Stimulated activated CD4-positive, alpha-beta T cell treated with anti-CD3 and anti-CD28 coated beads, TNF-alpha, amount 100 ng/mL, for 48 hours (primary cell): ENCODE measurements at places on chromosomes 1 and 21.

DNA sequence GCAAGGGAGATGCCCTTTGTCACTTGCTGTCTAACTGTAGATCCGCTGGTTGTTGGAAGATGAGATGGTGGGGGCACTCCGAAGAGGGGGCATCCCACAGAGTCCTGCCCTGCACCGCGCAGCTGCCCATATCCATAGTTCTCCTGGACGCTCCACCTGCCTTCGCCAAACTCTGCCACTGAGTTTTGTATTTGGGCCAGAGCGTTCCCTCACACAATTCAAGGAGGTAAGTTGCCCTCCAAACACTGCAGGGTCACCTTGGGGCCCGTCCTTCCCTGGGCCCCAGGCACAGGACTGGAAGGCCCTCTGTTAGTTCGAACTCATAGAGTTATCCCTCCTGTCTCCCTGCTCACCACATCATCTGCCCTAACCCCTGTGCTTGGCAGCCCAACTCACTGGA lies 22.1 kb downstream of the HYI start:
- DNase-seq, result no peak

- DNase-seq, result no peak
Observed at GRCh38 chr1:215720126-215720525, 153.0 kb downstream of the KCTD3 start.

- no peak for DNase-seq
Observed at GRCh38 chr1:77991638-77992037, 12.8 kb upstream of the FUBP1 start.

GRCh38 chr1:164671966-164672571 lies 113.1 kb downstream of the PBX1 start:
- DNase-seq, result no peak

DNA sequence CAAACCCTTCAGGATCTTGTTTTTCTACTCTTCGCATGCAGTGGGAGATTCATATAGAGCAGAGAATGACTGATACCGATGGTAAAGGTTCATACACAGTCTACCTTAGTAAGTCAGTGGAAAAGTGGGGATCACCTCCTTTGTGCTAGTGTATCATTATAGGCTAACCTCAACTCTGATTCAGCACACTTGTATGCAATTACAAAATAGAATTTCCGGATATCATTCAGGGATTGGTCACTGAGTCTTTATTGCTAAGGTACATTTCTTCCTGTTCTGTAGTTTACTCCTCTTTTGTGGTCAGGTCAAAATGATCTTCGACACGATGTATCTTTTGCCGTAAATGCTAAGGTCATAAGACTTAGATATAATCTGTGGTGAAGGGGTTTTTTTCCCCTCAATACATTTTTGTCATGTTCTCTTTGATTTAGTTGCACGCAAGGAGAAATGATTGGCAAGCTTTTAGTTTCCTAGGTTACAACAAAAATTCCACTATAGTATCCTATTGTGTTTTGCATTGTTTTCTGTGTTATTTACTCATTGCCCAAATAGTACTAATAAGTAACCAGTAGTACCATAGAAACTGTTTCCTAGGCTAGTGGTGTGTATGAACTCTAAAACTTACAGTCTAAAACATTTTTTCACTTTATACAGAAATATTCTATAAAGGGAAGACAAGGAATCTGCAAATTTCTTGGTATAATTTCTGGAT lies 35.7 kb upstream of the PLA2G4A start:
- DNase-seq, result no peak

DNA sequence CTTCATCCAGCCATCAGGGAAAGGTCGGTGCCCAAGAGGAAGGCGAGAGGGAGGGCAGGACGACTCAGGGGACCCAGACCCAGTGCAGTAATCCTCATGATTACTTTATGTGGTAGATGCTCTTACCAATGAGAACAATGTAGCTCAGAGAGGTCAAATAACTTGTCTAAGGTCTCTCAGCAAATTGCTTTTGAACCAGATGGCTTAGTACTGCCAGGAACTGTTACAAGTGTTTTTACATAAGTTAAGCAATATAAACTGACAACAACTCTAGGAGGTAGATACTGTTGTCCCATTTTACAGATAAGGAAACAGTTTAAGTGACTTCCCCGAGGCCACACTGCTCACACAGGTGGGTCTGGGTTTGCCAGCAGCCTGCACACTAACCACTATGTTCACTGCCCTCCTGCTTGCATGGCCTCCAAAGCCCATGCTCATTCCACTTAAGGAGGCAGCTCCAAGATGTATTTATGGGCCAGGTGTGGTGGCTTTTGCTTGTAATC lies 111.7 kb downstream of the LACTBL1 start:
- DNase-seq, result no peak

GRCh38 chr21:41706678-41707077 lies 60.2 kb downstream of the RIPK4 start:
- DNase-seq, result no peak

GRCh38 chr1:201471772-201472171 lies 2.8 kb upstream of the PHLDA3 start:
- DNase-seq, result no peak
